SJSA1 (cell line): ENCODE measurements at places on chromosomes 1 and 21.

DNA sequence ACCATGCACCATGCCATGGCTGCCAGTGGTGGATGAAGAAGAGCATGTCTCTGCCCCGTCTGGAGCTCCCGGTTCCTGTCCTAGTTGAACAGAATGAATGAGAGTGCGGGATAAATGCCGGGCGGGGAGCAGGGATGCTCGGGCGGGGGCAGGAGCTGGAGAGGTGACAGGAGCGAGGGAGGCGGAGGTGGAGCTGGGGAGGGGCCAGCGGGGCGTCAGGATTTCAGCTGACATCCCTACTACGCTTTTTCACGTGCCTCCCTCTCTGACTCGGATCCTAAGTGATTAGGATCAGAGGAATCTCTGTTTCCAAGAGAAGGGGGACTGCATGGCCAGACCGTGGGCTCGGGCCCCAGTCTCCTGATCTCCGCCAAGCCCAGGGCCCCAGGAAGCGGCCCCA, 47.3 kb downstream of the TP73 start:
- DNase-seq, result no peak

DNA sequence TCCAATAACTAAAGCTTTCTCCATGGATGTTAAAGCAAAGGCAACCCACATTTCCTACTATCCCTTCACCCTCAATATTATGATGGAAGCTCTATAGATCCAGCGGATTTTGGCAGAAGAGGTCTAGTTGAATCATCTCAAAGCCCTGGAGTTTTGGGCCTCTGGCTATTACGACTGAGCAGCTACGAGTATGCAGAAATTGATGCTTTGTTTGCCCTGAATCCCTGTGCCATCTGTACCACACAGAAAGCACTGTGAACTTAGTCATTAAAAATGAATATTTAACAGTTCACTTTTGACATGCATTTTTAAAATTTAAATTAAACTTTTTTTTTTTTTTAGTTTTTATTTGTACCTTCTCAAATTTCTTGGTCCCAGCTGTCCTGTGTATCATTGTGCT, 705.4 kb upstream of the PTBP2 start:
- no peak for DNase-seq

DNA sequence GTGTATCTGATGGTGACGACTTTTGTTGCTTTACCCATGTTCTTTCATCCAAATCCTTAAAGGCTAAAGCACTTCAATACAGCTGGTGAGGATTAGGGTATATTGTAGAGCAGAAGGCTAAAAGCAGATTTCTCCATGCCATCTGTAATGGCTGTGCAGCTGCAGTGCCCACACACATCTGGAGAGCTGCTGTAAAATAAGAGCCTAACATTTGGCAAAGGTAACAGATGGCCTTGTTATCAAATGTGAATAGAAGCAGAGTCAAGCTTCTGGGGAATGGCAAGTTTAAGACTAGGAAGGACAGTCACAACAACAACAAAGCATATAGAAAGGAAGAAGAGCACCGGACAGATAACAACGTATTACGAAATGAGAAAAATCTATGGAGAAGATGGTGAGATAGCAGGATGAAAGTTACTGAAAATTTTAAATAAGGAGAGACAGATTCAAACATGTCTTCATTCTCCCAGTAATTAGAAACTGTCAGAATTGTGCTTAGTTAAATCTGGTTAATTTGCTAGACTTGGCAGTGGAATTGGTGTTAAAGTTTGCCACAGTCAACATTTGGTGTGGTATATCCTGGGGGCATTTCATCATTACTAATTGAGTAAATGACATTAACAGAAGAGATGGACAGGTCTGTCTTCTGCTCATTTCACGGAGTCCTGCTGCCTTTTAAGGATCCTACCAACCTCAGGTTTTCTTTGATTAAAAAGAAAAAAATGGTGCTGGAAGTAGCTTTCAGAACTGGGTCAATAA, 1093.2 kb downstream of the ADGRL2 start:
- DNase-seq, result no peak

GRCh38 chr1:85836736-85837135, 128.5 kb upstream of the ZNHIT6 start:
- DNase-seq, result no peak

DNA sequence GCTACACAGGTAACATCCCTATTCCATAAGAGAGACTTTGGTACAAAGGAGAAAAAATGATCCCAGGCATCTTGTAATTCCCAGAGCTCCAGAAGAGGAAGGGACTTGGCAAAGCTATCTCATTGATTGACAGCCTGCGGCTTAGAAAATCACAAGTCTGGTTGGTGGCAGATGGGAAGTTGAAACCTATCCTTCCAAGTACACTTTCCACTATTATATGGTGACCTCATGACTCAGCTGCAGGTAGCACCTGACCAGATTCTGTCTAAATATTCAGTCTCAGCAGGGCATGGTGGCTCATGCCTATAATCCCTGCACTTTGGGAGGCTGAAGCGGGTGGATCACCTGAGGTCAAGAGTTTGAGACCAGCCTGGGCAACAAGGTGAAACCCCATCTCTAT, 89.9 kb downstream of the TIAM1 start:
- no peak for DNase-seq

DNA sequence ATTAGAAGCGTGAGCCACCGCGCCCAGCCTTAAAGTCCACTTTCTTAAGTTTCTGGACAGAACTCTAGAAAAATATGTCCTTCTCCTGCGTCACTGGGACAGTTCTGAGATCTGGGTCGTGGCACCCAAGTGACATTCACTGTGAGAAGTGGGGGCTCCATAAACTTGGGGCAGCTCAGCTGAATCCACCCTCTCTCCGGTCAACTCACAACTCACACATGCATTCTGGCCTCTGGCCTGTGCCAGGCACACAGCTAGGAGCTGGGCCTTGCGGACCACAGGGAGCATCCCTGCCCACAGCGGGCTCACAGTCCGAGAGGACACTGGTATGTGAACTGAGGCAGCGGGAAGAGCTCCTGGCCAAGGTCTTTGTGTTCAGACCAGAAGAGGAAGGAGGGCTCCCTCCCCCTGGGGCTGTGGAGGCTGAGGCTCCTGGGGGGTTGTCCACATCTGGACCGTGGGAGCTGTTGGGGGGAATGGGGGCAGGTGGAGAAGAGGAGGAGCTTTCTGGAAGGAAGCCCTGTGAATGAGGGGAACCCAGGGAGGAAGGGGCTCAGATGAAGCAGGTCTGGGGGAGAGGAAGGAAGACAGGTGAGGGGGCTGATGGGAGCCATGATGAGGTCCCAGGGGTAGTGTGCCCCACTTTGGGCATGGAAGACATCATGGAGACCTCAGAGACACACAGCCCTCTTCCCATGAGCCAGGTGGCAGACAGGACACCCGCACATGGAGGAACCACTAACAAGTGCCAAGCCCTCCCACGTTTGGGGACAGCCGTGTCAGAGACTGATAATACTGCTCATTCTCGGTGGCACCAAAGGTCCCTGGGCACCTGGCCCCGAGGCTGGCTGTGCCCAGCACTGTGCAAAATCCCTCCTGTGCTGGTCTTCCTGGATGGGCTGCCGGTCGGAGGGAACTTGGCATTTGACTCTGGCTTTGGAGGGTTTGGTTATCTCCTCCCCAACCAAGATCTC, 191.0 kb upstream of the VAMP3 start:
- no peak for DNase-seq

- DNase-seq, result peak; percentile 58
These were observed 102.4 kb upstream of the SERBP1 start for GRCh38 chr1:67532452-67533216.

DNA sequence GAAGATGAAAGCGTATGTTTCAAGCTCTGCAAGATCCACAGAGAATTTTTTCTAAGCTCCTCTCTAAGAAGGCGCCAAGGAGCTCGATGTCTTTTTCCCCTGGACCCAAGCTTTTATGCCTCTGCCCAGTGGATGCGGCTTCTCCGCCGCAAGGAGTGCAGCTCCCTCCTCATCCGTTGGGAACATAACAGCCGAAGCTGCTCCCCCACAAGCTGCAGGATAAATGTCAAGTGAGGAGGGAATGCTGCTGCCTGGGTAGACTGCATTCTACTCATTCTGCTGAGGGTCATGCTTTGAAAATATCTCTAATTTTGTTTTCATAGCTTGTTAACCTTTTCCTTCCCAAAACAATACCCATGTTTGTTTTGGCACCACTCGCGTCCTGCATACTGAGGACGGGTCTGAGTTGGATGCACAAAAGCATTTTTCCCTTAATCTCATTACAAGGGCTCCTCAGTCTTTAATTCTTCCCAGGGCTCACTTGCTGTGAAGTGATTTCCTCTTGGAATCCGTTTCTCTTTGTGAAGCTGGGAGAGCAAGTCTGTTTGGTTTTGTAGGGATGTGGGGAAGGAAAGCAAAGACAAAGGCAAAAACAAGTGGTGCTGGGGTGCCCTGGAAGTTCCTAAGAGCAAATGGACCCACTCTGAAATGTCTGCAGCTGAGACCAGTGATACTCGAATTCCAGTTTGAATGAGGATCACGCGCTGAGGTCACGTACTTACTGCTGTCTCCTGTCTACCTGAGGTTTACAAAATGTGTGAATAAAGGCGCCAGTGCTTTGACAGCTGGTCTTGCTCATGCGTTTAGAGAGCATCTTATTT, 134.0 kb upstream of the IRF2BP2 start:
- DNase-seq, result peak; percentile 59
